NCI-H774 (cell line): ENCODE measurements at places on chromosomes 11 and 22.

DNA sequence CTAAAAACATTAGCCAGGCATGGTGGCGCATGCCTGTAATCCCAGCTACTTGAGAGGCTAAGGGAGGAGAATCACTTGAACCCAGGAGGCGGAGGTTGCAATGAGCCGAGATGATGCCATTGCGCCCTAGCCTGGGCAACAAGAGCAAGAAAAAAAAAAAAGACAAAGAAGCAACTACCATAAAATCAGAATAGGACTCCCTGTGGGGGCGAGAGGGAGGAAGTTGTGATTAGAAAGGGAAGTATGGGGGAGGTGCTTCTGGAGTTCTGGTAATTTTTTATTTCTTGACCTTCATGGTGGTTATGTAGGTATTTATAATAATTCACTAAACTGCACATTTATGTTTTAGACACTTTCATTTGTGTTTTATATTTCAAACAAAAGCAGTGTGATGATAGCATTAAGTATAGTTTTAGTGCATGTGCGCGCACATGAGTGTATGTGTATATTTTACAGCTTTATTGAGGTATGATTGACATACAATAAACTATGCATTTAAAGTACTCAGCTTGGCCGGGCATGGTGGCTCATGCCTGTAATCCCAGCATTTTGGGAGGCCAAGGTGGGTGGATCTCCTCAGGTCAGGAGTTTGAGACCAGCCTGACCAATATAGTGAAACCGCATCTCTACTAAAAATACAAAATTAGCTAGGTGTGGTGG, 43.5 kb downstream of the SIK2 start:
- DNase-seq = no peak

- DNase-seq = no peak
Observed at GRCh38 chr11:71138737-71139425, 113.5 kb downstream of the SHANK2 start.

DNA sequence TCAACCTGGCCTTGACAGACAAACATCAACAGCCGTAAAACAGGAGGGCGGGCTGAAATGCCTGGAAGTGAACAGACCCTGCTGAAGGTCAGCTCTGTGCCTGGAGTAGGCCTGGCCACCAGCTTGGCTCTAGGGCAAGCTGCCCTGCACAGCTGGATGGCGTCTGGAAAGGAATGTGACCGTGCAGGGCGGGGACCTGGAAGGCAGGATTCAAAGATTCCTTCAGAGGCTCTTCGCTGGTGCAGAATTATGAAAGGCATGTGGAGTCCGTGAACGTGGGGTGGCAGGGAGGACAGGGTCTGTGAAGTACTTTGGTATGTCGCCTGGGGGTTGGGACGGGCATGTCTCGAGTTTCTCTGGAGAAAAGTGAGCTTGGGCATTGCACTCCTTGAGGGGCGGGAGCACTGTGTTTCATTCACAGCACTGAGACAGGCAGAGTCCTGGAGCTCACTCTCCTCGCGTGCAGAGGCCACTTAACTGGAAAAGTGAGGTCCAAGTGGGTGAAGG, 1.5 kb downstream of the EHD1 start:
- DNase-seq = no peak

DNA sequence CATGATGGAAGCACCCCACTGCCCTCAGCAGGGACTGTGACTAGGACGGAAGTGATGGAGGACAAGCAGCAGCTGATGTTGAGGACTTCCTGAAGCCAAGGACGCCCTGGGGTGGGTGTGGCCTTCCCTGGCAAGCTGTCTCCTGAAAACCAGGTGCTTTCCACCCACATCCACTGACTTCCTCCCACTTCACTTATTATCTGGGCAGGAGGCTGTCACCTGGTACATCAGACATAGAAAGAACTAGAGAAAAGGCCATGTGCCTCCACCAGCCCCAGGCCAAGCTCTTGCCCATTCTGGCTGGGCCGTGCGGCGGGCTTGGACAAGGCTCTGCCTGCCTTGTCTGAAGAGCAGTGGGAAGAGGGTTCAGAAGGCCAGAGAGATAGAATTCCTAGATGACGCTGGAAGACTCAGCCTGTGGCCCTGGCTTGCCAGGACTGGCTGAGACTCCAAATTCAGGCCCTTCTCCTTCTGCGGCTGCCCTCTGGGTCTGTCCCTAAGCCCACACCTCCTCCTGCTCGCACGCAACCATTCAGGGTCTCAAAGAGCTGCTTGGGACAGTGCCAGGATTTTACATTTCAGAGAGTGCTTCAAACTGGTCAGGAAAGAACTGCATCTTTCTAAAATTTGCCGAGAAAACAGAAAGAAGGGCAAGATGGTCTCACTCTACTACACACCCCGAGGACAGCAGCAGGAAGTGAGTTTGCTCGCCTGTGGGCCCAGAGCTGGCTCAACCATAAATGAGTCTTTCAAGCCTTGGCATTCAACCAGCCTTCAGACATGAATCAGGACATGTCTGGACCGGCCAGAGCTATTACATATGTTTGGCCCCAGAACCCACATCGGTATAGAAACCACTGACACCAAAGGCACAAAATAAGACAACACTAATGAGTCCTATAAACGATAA, 13.3 kb downstream of the ARHGAP1 start:
- DNase-seq = no peak

- no peak for DNase-seq
Observed at GRCh38 chr11:128525411-128526243, 61.7 kb downstream of the ETS1 start.

DNA sequence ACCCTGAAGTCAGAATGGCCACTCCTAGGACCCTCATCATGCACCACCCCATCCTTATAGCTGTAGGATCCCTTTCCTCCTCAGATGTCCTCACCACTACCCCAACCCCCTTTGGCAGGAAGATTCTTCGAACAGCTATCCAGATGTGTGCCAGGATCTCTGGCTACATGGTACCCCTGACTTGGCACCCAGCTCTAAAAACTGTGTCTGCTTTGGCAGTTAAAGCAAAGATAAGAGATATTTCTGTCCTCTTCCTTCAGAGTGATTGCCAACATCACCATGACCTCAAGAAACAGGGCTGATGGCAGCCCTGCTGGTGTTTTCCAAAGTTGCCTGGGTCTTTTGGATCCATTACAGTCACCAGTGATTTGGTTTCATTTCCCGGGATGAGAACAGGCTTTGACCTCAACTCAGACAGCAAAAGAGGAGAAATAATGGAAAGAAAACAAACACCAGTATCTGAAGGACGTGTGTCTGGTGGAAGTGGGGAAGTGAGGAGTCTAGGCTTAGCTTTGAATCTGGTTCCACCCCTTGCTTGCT, 4.3 kb upstream of the NRIP3 start:
- DNase-seq = no peak

GRCh38 chr11:108338750-108339149, 115.9 kb downstream of the ATM start:
- no peak for DNase-seq
